ENCODE measurements at places on chromosomes 5 and 9.

DNA sequence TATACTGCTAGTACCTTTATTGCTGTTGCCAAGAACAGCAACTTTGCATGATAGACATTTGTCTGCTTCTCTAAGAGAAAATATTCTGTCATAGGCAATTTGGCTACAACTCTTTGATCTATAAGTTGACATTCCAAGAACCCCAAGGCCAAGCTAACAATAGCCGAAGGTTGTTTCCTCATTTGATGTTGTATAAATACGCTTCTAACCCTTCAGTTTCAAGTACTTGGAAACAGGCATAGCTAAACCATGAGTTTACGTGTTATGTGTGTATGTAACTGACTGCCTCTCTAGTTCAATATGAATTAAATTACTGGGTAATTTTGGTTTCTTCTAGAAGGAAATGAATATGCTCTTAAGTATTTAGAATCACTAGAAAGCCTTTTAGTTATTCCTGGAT lies 1034.0 kb downstream of the TLE4 start:
- DNase-seq: no peak

DNA sequence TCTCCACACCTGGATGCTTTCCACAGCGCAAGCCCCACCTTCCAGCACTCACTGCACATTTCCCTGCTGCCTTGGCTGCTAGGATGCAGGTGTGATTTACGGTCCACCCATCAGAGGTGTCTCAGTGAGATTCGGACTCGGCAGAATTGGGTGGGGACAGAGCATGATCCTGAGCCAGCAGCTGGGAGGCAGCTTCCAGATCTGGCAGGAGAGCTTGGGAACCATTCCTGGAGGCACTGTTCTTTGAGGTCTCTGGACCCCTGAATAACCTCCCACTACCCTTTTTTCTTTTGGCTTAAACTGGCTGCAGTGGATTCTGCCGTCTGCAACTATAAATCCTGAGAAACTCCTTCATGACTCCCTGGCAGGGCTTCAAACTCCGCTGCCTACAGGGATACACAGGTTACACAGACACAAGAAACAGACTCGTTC lies 99.6 kb upstream of the PHYKPL start:
- no peak for DNase-seq

- no peak for DNase-seq
Observed at GRCh38 chr5:113917997-113918396, 404.5 kb downstream of the YTHDC2 start.

- DNase-seq: no peak
Observed at GRCh38 chr5:43854697-43855292, 251.8 kb downstream of the NNT start.

DNA sequence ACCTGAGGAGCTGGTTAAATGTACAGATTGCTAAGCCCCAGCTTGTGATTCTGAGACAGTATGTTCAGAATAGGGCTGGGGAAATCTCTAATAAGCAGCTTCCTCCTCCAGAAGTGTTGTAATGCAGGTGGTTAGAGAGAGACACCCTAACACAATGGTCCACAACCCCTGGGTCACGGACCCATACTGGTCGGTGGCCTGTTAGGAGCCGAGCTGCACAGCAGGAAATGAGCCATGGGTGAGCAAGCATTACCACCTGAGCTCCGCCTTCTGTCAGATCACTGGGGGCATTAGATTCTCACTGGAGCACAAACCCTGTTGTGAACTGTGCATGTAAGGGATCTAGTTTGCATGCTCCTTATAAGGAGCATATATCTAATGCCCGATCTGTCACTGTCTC lies 61.8 kb downstream of the SLC36A1 start:
- DNase-seq: no peak

DNA sequence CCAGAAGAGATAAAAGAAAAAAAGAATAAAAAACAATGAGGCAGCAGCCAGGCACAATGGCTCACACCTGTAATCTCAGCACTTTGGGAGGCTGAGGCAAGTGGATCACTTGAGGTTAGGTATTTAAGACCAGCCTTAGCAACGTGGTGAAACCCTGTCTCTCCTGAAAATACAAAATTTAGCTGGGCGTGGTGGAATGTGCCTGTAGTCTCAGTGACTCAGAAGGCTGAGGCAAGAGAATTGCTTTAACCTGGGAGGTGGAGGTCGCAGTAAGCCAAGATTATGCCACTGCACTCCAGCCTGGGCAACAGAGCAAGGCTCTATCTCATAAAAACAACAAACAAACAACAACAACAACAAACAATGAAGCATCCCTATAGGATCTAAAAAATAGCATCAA lies 121.5 kb downstream of the HMHB1 start:
- DNase-seq: no peak

DNA sequence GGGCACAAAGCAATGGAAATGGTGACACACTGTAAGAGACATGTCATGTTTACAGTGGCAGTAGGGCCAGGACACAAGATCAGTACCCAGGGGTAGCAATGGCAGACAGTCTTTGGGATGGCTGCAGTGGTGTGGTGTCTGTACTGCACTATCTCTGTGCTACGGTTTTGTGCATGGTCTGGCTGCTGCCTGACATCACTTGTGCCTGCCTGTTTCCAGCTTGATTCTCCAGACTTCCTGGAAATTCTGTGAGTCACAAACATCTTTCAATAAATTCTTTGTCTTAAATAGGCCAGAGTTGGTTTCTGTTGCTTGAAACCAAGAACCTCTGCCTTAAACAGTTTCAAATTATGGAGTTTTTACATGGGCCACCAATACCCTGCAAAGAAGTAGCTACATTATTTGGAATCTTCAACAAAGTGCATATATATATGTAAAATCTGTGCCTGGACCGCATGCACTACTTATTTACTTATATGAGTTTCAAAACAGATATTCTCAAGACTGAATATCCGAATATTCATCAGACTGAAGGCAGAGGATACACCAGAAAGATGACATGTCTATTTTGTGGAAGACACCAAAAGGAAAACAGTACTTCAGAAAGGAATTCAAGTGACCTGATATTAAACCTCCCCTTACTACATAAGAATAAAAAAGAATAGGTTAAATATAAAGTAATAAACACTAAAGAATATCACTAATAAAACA lies 188.1 kb downstream of the RFX3 start:
- no peak for DNase-seq

GRCh38 chr5:66777868-66778267 lies 181.7 kb downstream of the MAST4 start:
- no peak for DNase-seq

DNA sequence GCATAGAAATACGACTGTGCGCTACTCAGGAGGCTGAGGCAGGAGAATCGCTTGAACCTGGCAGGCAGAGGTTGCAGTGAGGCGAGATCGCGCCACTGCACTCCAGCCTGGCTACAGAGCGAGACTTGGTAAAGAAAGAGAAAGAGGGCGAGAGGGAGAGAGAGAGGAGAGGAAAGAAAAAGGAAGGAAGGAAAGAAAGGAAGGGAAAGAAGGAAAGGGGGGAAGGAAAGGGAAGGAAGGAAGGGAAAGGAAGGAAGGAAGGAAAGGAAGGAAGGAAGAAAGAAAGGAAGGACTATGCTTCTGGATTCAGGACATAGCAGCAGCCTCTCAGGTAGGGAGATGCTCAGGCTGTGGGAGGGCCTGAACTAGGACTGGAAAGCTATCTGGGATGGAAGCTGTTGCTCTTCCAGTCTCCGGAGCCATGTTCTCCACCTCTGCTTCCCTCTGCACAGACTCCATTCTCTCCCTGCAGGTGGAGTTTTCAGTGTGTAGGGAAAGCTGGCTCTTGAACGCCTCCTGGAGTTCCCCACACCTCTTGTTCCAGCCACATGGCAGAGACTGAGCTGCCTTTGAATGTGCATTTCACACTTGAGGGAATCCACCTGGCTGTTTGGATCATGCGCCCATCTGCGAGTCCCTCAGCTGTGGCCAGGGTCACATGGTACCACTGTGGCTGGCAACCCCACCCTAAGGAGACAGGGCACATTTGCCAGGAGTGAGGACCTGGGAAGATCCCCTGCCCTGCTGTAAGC lies 9.1 kb downstream of the SWI5 start:
- DNase-seq: no peak

- DNase-seq: no peak
Observed at GRCh38 chr5:43034591-43034968, 5.5 kb downstream of the ANXA2R start.

DNA sequence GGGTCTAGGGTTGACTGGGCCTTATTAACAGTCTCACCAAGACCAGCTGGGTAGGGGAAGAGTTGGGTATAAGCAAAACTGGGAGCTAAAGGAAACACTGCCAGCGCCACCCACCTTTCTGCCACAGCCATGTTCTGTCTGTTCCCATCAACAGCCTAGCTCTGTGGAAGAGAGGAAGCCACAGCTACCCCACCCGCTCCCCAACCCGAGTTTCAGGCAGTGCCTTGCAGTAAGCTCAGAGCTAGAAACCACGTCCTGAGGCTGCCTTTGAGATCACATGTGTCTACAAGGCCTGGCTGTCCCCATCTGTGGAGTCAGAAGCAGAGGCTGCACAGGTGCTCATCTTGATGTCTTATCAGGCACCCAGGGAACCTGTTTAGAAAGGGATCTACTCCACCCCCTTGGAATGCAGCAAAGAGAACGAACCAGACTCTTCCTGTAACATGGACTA lies 15.3 kb downstream of the HNRNPH1 start:
- DNase-seq: no peak

- DNase-seq: no peak
Observed at GRCh38 chr5:4191703-4192102, 596.1 kb downstream of the IRX1 start.

DNA sequence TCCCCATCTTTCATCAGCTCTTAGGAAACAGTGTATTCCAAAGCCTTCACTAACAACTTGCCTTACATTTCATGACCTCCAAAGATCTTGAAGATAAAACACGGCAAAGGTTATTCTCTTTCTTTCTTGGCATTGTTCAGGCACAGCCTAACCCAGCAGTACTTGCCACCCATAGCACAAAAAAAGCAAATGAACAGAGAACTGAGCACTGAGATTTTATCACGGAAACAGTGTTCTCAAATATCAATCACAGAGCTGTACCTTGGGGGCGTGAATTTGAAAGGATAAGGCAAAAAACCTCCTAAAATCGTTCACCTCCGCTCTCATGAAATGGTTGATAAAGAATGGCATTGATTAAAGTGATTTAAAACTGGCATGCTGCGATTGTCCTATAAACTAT lies 16.9 kb upstream of the KCNV2 start:
- DNase-seq: no peak

DNA sequence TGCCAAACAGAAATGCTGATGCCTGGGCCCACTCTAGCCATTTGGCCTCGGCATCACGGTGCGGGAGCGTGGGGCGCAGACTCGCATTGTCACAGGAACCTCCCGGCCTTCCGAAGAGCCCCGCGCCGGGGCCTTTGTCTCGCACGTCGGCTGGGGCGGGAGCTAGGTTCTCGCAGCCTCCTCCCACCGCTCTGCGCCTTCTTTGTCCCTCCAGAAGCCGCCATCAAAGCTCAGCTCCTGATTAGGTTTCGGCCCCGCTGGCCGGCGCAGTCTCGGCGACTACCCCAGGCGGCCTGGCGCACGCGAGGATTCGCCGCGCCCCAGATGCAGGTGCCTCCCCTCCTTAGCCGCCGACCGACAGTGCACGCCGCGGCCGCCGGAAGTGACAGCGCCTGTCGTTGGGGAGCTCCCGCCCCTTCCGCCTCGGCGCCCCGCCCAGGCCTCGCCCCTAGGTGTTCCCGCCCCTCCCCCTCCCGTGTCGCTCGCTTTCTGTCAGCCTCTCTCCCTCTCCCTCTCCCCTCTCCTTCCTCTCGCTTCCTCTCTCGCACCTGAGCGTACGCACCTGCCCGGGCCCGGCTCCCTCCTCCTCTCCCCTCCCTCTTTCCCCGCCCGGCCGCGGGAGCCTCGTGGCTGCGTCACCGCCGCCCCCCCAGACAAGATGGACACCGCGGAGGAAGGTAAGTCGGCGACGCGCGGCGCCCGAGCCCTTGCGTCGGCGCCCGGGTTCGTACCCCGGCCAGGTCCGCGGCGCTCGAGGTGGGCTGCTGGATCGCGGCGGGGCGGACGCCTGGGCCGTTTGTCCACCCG lies at the start of gene MARCHF6:
Gene MARCHF6 (plus strand): TSS at position 455 of the 807 bp plus-strand sequence. CDS start 204 bp downstream, at position 659.
- DNase-seq: peak; percentile 87

GRCh38 chr9:121698627-121699570 lies 47.5 kb downstream of the DAB2IP start:
- DNase-seq: peak; percentile 32

- DNase-seq: no peak
Observed at GRCh38 chr5:74945561-74946165, 79.5 kb upstream of the FAM169A start.

- DNase-seq: peak; percentile 6
Observed at GRCh38 chr5:109690242-109690974, 681 bp downstream of the MAN2A1 start.

GRCh38 chr5:115544436-115545350 lies at the start of gene FEM1C:
Gene FEM1C, minus strand, starts transcription at chr5:115544775. Its CDS starts 1,282 bp downstream, at chr5:115543493.
- DNase-seq: peak; percentile 92

DNA sequence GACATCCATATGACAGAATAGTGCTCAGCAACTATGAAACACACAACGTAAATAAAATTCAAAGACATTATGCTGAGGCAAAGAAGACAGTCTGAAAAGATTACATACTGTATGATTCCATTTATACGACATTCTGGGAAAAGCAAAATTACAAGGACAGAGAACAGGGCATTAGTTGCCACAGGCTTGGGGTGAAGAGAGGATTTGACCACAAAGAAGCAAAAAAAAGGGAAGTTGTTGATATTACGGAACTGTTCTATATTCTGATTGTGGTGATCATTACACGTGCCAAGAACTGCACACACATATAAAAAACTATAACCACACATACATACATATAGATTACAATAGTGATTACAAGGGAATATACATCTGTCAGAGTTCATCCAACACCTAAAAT lies 24.1 kb downstream of the CDK5RAP2 start:
- no peak for DNase-seq

- DNase-seq: no peak
Observed at GRCh38 chr9:135958485-135958884, 2.7 kb downstream of the UBAC1 start.

DNA sequence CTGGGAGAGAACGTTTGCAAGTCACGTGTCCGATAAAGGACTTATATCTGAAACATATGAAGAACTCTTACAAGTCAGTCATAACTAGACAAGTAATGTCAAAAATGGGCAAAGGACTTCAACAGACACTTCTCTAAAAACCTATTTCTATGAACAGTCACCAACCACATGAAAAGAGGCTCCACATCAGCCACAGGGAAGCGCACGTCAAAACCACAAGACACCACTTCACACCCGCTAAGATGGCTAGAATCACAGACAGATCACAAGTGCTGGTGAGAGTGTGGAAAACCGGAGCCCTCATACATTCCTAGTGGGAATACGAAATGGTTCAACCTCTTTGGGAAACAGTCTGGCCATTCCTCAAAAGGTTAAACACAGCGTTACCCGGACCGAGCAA lies 11.5 kb upstream of the CARD9 start:
- no peak for DNase-seq

DNA sequence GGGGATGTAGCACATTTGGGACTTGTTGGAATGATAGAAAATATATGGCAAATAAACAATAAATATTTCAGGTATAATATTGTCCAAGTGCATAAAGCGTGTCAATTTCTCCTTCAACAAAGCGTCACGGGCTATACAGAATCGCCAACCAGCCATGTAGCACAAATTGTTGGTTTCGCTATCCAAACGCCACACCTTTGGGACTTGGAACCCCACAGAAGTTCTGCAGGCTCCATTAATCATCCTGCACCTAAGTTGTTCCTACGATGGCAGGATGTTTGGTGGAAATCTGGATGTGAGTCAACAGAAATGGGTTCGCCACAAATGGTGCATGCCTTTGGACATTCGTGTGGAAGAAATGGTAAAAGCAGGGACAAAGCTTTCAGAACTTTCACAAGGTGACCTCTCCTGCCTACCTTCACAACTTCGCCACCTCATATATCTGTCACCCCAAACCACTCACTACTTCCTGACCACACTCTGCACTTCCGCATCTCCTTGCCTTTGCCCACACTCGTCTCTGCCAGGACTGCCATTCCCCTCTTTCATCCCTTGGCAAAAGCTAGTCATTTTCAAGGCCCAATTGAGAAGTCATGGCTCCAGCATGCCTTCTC lies 95.7 kb downstream of the LHFPL2 start:
- DNase-seq: no peak

Measured in stimulated activated CD8-positive, alpha-beta memory T cell treated with anti-CD3 and anti-CD28 coated beads, Interleukin-7, amount 100 ng/mL, for 1 hour (primary cell).